SJSA1 (cell line): ENCODE measurements at places on chromosomes 7 and 10.

GRCh38 chr7:149686011-149686410, 87.4 kb downstream of the ZNF467 start:
- H3K36me3 ChIP-seq: no peaks in the 10 kb centered on the region
- no peak for DNase-seq
- H3K27ac ChIP-seq: no peak overlapping the region
- H3K27me3 ChIP-seq: peaks cover 13% of the 10 kb centered on the region

- DNase-seq: no peak
- peaks cover 9% of the 10 kb centered on the region for H3K4me1 ChIP-seq
- H3K36me3 ChIP-seq: no peaks in the 10 kb centered on the region; the same call in 1 of the 2 replicates
- peaks cover 11% of the 10 kb centered on the region for H3K27me3 ChIP-seq
- H3K4me3 ChIP-seq: no peak overlapping the region
Observed at GRCh38 chr10:111082102-111082975, 5.5 kb downstream of the ADRA2A start.

- no peaks in the 10 kb centered on the region for H3K4me1 ChIP-seq
- H3K4me3 ChIP-seq: no peak overlapping the region
- H3K27me3 ChIP-seq: no peaks in the 10 kb centered on the region
- no peak overlapping the region for H3K27ac ChIP-seq
- no peaks in the 10 kb centered on the region; the same call in 1 of the 2 replicates for H3K36me3 ChIP-seq
Observed at GRCh38 chr10:74988832-74989561, 122.5 kb upstream of the SAMD8 start.

GRCh38 chr7:81256991-81257390, 338.1 kb upstream of the SEMA3C start:
- no peaks in the 10 kb centered on the region for H3K36me3 ChIP-seq
- H3K4me1 ChIP-seq: no peaks in the 10 kb centered on the region
- H3K4me3 ChIP-seq: no peak overlapping the region
- no peaks in the 10 kb centered on the region for H3K27me3 ChIP-seq

DNA sequence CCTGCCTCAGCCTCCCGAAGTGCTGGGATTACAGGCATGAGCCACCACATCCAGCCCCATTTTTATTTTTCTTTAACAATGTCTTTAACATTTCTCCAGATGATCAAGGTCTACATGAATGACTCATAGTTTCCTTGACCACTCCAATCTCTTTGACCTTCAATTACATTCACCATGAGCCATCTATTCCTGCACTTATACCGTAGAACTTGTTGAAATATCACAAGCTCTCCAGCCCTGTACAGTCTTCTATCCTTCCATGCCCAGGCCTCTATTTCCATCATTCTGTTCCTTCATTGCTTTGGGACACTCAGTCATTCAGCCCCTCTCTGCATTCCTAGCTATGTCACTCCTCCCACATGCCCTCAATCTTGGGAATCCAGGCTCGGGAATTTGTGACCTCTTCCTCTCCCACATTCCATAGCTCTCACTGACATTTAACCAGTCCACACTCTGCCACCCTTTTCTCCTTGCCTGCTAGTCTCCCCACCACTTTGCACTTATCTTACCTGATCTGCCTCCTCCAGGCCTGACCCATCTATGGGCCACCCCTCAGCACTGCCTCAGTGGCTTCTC, 151.8 kb upstream of the STK17A start:
- H3K36me3 ChIP-seq: no peaks in the 10 kb centered on the region; the same call in 1 of the 2 replicates
- H3K27ac ChIP-seq: no peak overlapping the region
- H3K4me3 ChIP-seq: no peak overlapping the region
- H3K4me1 ChIP-seq: 0 out of 2 replicates have a peak, but pooled peaks cover 3% of the 10 kb centered on the region
- no peaks in the 10 kb centered on the region for H3K27me3 ChIP-seq
- no peak for DNase-seq

DNA sequence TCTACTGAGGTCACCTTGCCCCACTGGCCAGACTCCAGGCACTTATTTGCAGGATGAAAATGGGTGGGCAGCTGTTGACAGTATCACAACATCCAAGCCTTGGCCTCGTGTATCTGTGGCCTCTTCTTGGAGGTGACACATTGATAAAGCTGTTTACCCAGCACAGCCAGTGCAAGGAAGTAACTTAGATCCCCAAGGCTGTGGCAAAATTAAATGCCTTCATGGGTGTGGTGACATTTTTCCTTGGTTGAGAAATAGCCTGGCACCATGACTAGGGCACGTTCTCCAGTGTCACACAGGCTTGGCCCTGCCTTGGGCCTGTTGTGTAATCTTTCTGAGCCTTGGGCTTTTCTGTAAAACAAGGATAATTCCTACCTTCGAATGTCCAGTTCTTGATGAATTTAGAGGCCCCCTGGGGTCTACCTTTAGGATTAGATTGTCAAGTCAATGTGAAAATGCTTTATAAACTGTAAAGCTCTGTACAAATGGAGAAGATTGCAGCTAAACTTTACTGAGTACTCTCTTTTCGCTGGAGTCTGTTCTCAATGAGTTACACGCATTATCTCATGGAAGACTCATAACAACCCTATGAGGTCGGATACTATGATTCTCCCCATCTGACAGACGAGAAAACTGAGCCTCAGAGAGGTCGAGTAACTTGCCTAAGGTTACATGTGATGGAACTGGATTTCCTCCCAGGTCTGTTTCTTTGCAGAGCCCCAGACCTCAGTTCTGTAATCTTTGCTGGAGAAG, 46.7 kb upstream of the LOXL4 start:
- no peak for DNase-seq
- no peaks in the 10 kb centered on the region for H3K27me3 ChIP-seq
- H3K4me1 ChIP-seq: peaks cover 9% of the 10 kb centered on the region
- H3K27ac ChIP-seq: no peak overlapping the region

- no peak for DNase-seq
- peaks cover 38% of the 10 kb centered on the region for H3K4me1 ChIP-seq
- no peak overlapping the region for H3K27ac ChIP-seq
Observed at GRCh38 chr10:110744782-110745181, 100.6 kb downstream of the RBM20 start.

DNA sequence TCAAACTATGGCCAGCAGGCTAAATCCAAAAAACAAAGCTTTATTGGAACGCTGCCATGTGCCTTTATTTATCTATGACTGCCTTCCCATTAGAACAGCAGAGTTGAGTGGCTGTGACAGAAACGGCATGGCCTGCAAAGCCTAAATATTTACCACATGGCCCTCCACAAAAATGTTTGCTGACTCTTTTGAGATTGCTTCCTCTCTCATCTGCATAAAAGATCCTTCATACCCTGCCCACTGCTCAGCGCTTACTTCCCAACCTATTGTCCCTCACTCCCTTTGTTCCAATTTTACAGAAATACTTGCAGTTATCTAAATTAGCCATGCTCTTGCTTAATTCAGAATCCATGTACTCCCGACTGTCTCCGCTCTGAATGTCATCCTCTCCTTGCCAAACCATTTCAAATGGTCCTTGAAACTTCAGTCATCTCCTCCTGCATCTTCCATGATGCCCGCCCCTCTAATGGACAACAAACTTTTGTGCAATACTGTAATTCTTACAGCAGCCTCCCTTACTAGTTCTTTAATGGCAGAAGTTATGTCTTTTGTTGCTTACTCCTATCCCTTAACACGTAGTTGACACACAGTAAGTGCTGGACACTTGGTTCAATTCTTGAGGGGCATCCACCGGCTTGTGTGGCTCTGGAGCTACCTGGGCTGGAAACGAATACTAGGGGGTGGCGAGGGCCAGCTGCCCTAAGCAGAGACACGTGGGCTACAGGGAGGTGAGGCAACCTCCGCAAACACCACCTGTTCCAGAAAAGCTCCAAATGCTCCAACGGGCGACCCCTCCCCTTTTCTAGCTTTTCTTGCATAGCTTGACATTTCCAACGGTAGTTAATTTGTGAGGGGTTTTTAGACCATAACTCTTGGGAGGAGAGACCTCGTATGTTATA, 832 bp downstream of the XRCC2 start:
- peak overlapping the region; percentile 57 for H3K27ac ChIP-seq
- H3K4me3 ChIP-seq: peak overlapping the region; percentile 61
- H3K36me3 ChIP-seq: no peaks in the 10 kb centered on the region
- H3K4me1 ChIP-seq: no peaks in the 10 kb centered on the region

DNA sequence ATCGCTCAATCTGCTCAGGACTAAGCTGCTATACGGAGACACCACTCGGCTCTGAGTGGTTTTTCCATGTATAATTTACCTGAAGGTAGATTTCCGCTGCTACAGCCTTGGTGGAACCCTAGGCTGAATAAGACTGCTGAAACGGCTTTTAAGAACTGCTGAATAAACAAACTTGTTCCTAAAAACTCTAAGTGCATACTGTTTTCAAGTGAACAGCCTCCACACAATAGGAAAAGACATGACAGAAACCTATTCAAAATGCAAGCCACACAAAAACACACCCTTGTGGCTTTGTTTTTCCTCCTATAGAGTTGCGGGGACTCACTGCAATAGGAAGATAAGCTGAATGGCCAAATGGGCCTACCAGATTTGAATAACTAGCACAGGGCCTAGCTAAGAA, 117.2 kb downstream of the UBE2H start:
- peaks cover 19% of the 10 kb centered on the region for H3K36me3 ChIP-seq
- H3K27ac ChIP-seq: no peak overlapping the region
- no peak overlapping the region for H3K4me3 ChIP-seq

DNA sequence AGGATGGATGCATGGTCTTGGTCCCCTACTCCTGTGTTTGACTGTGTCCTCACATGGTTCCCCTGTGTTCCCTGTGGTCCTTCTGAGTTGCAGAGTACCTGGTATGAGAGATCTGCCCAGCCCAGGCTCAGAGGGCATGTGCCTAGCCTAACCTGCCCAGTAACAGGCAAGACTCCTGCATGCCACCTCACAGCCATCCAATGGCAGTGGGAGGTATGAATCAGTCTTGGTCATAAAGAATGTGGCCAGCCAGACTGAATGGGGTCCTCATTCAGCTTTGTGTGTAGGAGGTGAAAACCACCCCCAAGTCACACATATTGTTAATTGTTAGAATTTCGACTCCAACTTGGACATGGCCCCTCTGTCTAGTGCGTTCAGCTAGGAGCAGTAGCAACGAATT, 17.2 kb upstream of the GPR158 start:
- no peak for DNase-seq
- H3K36me3 ChIP-seq: no peaks in the 10 kb centered on the region
- no peaks in the 10 kb centered on the region for H3K4me1 ChIP-seq

GRCh38 chr7:410395-410910, 109.2 kb downstream of the PDGFA start:
- H3K4me3 ChIP-seq: no peak overlapping the region
- no peaks in the 10 kb centered on the region for H3K36me3 ChIP-seq
- H3K4me1 ChIP-seq: no peaks in the 10 kb centered on the region
- H3K27me3 ChIP-seq: no peaks in the 10 kb centered on the region
- H3K27ac ChIP-seq: no peak overlapping the region

- H3K27ac ChIP-seq: no peak overlapping the region
- H3K36me3 ChIP-seq: no peaks in the 10 kb centered on the region
- H3K4me1 ChIP-seq: no peaks in the 10 kb centered on the region; the same call in 1 of the 2 replicates
- no peak overlapping the region for H3K4me3 ChIP-seq
- H3K27me3 ChIP-seq: no peaks in the 10 kb centered on the region
Observed at GRCh38 chr10:31041011-31041410, 9.3 kb upstream of the ZNF438 start.

DNA sequence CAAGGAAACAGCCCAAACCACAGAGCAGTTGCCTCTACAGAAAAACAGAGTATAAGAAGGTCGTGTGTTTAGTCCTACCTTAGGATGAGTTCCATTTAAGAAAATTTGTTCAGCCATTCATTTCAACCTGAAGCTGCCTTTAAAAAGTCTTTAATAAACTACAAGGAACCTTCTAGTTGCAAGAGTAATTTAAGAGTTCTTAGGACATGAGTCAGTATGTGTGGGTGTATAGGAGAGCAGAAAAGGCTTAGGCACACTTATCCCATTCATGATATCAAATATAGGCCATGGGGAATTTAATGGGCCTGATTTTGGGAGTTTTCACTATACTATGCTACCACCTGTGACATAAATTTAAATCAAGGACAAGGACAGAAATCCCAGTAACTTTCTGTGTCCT, 496.8 kb downstream of the TFEC start:
- no peaks in the 10 kb centered on the region for H3K36me3 ChIP-seq
- no peak overlapping the region for H3K4me3 ChIP-seq
- H3K27me3 ChIP-seq: no peaks in the 10 kb centered on the region
- H3K4me1 ChIP-seq: no peaks in the 10 kb centered on the region
- no peak for DNase-seq

DNA sequence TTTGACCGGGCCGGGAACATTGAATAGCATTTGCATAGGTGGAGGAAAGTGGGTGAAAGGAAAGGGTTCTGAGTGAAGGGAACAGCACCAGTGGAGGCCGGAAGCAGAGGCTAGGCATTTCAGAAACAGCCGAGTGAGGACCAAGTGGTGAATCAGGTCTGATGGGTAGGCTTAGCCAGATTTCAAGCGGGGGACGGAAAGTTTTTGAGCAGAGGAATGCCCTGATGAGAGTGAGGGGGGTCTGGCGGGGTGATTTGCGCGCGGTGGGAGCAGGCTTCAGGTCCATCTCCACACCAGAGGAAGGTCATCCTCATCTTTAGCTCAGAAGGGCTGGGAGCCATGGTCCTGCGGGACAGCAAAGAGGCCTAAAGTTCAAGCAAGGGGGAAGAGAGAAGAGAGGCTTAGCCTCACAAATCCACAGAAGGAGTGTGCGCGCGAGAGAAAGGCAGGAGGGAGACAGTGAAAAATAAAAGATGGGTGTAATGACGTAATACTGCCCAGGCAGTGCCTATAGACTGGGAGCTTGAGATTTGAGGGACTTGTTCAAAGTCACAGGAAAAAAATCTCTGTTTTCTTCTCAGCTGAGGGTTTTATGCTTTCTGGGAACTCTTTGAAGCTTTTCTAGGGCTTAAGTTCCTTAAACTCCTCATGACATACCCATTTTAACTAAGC, 1.0 kb upstream of the DENND2A start:
- no peak for DNase-seq
- no peak overlapping the region for H3K27ac ChIP-seq
- peaks cover 4% of the 10 kb centered on the region; the same call in 1 of the 2 replicates for H3K36me3 ChIP-seq
- no peaks in the 10 kb centered on the region for H3K27me3 ChIP-seq
- H3K4me1 ChIP-seq: peaks cover 42% of the 10 kb centered on the region

DNA sequence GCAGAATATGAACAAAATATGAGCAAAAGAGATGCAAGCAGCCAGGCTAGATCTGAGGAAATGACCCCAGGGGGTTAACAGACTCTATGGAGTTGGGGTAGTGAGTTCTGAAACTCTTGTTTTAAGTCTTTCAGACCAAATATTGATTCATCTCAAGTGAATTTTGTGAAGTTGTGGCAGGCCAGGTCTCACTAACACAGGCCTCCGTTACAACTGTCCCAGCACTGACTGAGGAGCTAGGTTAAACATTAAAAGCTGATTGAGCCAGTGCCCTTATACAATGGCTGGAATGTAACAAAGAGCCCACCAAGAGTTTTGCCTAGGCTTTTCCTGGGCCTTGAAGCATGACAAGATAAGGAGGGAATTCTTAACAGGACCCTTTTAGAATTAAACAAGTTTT, 192.3 kb upstream of the STK17A start:
- no peak overlapping the region for H3K4me3 ChIP-seq
- no peaks in the 10 kb centered on the region for H3K36me3 ChIP-seq
- H3K27ac ChIP-seq: no peak overlapping the region
